ENCODE measurements at places on chromosomes 5 and 9.

DNA sequence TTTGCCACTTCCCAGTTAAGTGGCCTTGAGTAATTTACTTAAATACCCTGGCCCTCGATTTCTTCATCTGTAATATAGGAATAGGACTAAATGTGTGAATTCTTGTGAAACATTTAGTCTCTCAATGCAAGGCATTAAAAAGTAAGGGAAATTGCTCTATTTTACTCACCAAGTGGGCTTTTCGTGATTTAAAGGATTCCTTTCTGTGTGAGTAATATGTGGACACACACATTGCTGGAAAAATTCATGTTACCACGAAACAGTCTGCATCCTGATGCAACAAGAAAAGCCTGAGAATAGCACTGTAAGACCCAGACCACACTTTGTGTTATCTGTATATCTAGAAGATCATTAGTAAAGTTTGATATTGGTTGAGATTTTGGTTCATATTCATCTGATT lies 1243.0 kb upstream of the CDH9 start:
- DNase-seq, result no peak

- no peak for DNase-seq
Measured at GRCh38 chr5:154861946-154862345, 3.5 kb downstream of the CNOT8 start.

DNA sequence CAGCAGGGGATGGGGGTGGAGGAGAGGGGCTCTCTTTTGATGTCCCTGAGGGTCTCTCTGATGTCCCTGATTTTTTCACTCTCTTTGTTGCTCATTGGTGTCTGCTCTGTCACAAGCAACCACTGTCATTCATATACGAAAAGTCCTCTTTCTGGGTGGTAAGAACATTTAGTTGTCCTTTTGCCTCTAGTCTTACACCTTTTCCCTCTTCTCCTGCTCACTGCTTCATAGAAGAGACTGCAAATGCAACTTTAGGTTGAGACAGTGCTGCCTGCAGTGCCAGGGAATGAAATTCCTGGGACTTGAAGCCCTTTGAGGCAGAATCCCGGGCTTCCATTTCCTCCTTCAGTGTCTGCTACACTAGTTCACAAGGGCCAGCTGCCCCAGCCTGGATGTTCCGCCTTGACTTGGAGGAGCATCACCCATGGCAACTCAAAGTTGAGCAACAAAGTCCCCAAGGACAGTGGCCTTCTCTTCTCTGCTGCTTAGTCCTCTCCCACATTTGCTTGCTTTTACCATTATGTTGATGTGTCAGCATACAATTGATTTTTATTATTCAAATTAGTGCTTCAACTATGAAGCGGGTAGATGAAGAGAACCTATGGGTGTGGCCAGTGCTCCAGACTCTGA lies 94.7 kb upstream of the RUSC2 start:
- no peak for DNase-seq

- DNase-seq, result no peak
Measured at GRCh38 chr5:96023518-96023917, 61.9 kb upstream of the ELL2 start.

GRCh38 chr9:116163293-116164055 lies 9.9 kb downstream of the PAPPA start:
- peak; percentile 8 for DNase-seq

GRCh38 chr9:79131246-79131774 lies 440.5 kb upstream of the TLE4 start:
- DNase-seq, result no peak

- no peak for DNase-seq
Measured at GRCh38 chr5:181255836-181256578, 4.9 kb downstream of the TRIM52 start.

DNA sequence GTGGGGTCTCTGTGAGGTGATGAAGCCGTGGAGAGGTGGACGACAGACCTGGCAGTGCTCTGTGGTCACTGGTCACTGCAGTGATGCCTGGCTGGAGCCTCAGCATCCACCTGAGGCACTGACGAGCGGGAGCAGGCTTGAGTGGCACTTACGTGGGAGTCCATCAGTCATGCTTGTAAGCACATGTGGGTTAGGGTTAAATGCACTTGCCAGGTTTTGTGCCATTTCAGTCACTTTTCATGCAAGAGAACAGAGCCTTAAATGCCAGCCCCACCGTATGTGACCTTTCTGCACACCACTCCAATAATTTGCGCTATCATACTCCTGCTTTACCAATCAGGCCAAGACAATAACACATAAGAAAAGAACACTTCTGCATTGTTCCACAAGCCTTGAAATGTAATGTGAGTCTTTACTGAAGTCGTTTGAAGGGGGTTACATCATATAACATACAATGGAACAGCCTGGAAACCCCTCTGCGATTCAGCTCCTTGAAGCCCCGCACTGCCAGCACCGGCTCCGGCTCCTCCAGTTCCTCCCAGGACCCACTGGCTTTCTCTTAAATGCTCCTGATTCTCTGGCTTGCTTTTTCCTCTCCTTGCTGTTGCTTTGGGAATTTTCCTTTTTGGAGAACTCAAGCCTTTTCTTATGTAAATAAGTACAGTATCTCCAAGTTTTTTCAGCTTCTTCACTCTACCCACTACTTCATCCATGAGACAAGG lies 59.4 kb upstream of the CTXN3 start:
- DNase-seq, result no peak

- DNase-seq, result peak; percentile 31
Measured at GRCh38 chr9:12464910-12465512, 228.2 kb upstream of the TYRP1 start.

DNA sequence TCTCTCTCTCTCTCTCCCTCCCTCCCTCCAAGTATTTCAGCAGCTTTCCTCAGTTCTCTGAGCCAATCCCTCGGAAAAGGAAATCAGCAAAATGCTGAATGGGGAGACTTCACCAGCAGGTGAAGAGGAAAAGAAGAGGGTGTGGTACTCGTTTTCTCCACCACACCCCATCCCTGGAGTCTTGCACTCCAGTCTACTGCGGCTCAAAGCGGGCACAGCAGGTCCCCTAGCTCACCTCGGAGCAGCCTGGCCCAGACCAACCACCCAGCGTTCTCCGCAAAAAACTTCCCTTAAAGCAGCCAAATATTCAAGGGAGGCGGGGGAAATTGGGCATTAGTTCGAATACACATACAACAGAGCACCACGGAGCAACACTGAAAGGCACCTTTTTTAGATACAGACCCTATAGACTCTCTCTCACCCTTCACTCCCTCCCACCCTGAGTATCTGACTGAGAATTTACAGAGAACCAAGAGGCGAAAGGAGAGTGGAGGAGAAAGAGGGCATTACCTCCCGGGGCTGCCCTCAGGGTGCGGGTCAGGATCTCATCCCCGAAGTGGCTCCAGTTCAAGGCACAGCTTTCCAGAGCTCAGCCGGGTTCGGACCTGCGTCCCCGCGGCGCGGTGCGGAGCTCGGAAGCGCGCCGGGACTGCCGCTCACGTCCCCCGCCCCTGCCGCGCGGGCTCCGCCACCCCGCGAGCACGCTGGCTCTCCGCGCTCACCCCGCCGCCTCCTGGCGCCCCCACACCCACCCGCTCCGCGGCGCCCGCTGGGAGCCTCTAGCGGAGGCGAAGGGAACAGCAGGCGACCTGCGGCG lies 1638.5 kb upstream of the C9orf72 start:
- peak; percentile 54 for DNase-seq

DNA sequence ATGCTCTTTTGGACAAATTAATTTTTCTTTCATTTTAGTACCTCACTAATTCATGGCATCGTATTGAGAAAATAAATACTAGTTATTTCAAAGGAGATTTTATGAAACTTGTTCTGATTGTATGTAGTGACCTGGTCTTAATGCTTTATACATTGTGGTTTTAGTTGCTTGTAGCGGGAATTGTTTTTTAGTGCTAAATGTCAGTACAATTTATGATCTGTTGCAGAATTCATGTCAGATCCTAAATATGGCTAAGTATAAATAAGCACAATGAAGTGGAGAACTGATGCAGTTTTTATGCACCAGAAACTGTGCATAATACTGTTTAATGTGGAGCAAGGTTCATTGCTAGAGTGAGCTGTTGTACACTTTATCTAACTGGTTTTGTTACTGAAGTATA lies 308.8 kb downstream of the PJA2 start:
- no peak for DNase-seq

GRCh38 chr5:72112389-72112788 lies 5.1 kb downstream of the MAP1B start:
- no peak for DNase-seq

GRCh38 chr5:6046296-6046967 lies 331.9 kb downstream of the MED10 start:
- no peak for DNase-seq
